CD4-positive, alpha-beta T cell (primary cell): ENCODE measurements at places on chromosomes 6 and 20.
A peak's percentile ranks its signal among the peaks of the same experiment; 100 is the strongest.

- DNase-seq, result no peak
Observed at GRCh38 chr6:80641591-80641990, 535.1 kb downstream of the BCKDHB start.

DNA sequence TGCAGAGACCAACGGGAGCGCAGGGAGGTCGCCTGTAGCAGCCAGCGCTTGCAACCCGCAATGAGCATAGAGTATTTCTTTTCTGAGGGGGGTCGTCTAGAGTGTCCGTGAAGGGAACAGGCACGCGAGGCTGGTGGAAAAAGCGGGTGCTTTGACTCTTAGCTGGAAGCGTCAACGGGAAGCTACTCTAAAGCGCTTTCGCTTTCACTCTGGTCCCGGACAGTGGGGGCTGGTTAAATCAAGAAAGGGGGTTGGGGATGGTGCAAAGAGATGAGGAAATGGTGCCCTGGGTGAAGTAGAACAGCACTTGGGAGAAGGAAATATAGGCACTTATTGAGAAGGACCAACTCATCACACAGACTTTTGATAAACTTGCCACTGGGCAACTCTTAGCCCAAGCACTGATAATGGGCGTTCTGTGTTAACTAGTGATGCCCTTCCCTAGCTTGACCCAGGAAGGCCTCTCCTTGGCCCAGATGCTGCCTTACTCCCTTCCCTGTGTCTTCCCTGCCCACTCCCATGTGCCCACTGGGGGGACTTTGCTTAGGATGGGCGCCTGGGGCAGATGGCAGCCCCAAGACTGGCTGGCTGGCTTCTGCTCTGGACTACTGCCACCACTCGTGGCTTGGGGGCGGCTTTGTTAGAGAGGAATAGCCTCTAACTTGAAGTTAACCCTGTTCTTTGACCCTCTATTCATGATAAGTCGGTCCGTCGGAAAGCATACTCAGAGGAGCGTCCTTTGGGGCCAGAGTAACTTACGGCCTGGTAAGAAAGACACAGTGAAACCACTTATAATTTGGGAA is 585 bp downstream of the PSMB9 start:
- peak; percentile 39 for DNase-seq

DNA sequence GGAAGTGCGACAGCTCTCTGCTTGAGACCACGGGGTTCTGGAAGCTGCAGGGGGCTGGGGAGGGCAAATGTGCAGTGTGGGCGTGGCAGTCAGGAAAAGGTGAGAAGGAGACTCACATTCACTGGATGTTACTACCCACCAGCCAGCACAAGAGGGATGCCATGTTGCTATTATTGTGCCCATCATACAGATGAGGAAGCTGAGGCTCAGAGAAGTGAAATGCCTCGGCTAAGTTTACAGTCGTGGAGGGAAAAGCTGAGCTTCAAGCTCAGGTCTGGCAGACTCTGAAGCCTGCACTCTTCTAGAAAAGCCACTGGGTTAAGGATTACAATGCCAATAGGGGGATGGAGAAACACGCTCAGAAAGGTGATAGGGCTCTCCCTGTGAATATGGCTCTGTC is 34.4 kb downstream of the HNF4A start:
- DNase-seq, result no peak

DNA sequence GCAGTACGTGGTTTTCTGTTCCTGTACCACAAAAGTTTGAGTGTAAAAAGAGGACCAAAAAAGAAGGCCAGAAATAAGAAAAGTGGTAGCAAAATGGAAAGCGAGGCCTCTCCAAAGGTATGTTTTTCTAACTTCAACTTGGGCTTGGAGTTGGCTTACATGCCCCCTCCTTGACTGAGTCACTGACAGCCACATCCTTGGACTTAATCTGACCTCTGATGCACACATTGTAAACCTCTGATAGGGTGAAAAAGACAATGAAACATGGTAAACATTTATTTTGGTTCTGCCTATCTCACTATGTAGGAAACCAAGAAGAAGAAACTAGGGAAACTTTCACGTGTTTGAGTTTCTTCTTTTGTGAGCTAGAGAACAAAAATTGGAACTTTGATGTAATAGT is 503.2 kb upstream of the ID4 start:
- DNase-seq, result no peak

DNA sequence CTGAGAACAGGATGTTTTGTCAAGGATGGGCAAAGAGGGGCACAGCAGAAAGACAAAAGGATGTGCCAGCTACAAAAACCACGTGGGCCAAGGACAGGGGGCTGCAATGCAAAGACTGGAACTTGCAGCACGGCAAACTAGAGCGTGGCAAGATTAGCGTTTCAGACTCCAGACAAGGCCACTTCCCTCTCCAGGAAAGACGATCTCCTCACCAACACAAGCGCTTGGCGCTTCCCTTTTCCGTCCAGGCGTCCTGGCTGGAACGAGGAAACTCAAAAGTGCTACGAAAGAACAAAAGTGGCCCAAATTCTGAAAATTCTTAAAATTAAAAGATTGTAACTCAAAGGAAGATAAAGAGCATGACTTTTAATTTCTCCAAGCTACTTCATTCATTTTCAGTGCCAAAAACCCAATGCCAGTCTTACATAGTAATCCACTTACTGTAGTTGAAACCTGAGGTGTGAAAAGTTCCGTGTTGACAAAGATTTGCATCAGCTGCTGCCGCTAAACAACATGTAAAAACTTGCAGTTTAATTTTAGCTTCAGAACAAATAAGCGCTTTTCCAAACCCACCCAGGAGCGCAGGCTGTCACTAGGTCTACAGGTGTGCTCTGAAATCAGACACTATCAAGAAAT is 207.1 kb upstream of the RREB1 start:
- no peak for DNase-seq
